Tibial nerve (tissue), 4 donors: ENCODE measurements at places on chromosomes 2 and 18.
A peak's percentile ranks its signal among the peaks of the same experiment; 100 is the strongest.

- no peaks in the 10 kb centered on the region for H3K27me3 ChIP-seq
- H3K36me3 ChIP-seq, result no peaks in the 10 kb centered on the region
- DNase-seq, result no peak
- no peak overlapping the region for H3K4me3 ChIP-seq
- H3K27ac ChIP-seq, result no peak overlapping the region
These were observed 49.1 kb upstream of the CTAGE1 start for GRCh38 chr18:22466608-22467395.

- no peaks in the 10 kb centered on the region for H3K36me3 ChIP-seq
- no peak for DNase-seq
- H3K4me1 ChIP-seq, result no peaks in the 10 kb centered on the region
- H3K27ac ChIP-seq, result no peak overlapping the region
These were observed 51.6 kb upstream of the ACTR3 start for GRCh38 chr2:113838277-113838676.

- peaks cover 6% of the 10 kb centered on the region for H3K4me1 ChIP-seq
- H3K4me3 ChIP-seq, result peak overlapping the region; percentile 78
- peaks cover 2% of the 10 kb centered on the region for H3K27me3 ChIP-seq
- H3K27ac ChIP-seq, result peak overlapping the region; percentile 98
These were observed 1.1 kb downstream of the ID2 start for GRCh38 chr2:8682719-8683667.

DNA sequence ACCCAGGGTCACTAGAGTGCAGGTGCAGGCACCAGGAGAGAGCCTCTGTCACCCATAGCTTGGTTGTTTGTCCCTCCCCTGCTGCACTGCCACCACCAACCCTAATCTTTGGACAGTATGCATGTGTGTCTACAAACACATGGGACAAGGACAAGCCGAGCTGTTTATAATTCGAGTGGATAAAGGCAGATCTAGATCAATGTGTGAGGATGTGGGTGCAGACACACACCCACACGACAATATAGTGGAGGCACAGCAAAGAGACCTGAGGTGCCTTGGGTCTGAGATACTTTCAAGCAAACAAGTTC, 199.2 kb downstream of the TNS1 start:
- peaks cover 8% of the 10 kb centered on the region for H3K36me3 ChIP-seq
- H3K4me1 ChIP-seq, result peaks cover 81% of the 10 kb centered on the region
- no peak for DNase-seq

GRCh38 chr2:190482451-190482850, 52.1 kb downstream of the NEMP2 start:
- no peaks in the 10 kb centered on the region for H3K36me3 ChIP-seq
- no peak for DNase-seq
- H3K27ac ChIP-seq, result peak overlapping the region; percentile 55
- H3K4me1 ChIP-seq, result peaks cover 13% of the 10 kb centered on the region
- H3K4me3 ChIP-seq, result no peak overlapping the region
- no peaks in the 10 kb centered on the region for H3K27me3 ChIP-seq

DNA sequence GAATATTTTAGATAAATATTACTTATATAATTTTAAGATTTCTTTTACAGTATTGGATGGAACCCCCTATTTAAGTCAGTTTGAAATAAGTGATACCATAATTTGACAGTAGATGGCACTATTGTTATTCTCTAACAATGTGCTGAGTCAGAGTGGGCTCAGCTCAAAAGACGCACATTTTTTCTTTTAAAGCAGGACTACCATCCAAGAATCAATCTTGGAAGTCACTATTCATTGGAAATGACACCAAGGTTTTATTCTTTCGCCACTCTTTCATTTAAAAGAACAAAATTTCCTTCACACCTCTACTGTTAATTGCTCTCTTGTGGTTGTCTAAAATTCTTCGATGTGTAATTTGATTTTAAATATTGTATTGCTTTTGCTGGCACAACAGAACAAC, 32.6 kb upstream of the SPAG16 start:
- H3K4me3 ChIP-seq, result no peak overlapping the region
- H3K27ac ChIP-seq, result no peak overlapping the region
- H3K4me1 ChIP-seq, result no peaks in the 10 kb centered on the region
- DNase-seq, result no peak
- H3K27me3 ChIP-seq, result no peaks in the 10 kb centered on the region

- no peaks in the 10 kb centered on the region for H3K36me3 ChIP-seq
- DNase-seq, result no peak
- H3K27ac ChIP-seq, result no peak overlapping the region
- H3K4me1 ChIP-seq, result no peaks in the 10 kb centered on the region
- H3K27me3 ChIP-seq, result no peaks in the 10 kb centered on the region
These were observed 3.6 kb upstream of the BOD1L2 start for GRCh38 chr18:57143265-57143664.

- H3K4me3 ChIP-seq, result no peak overlapping the region
- no peak overlapping the region for H3K27ac ChIP-seq
- no peaks in the 10 kb centered on the region for H3K27me3 ChIP-seq
- DNase-seq, result no peak
- peaks cover 27% of the 10 kb centered on the region for H3K4me1 ChIP-seq
These were observed 13.0 kb downstream of the ANTXR1 start for GRCh38 chr2:69026026-69026425.

DNA sequence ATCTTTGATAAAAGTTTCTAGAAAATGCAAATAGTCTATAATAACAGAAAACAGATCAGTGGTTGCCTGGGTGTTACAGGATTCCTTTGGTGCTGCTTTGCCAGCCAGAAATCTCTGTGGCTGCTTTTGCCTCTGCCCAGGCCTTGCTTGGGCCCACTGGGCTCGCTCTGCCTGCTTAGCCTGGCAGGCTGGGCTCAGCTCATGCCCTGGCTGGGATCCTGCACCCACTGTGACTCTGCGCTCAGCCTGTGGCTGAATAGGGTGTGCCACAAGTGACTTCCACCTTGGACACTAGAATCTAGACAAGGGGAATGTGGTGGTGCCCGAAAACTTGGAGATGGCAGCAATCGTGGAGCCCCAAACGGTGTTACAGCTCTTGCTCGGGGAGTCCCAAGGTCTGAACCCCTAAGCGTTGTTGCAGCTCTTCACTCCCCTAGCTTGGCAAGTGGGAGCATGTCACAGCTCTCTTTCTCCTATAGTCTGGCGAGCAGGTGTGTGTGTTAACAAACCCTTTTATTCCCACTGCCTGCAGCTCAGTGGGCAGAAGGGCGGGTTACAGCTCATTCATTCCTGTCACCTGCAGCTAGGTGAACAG, 50.9 kb downstream of the FBXO48 start:
- no peaks in the 10 kb centered on the region for H3K36me3 ChIP-seq
- no peak for DNase-seq
- H3K27ac ChIP-seq, result no peak overlapping the region

DNA sequence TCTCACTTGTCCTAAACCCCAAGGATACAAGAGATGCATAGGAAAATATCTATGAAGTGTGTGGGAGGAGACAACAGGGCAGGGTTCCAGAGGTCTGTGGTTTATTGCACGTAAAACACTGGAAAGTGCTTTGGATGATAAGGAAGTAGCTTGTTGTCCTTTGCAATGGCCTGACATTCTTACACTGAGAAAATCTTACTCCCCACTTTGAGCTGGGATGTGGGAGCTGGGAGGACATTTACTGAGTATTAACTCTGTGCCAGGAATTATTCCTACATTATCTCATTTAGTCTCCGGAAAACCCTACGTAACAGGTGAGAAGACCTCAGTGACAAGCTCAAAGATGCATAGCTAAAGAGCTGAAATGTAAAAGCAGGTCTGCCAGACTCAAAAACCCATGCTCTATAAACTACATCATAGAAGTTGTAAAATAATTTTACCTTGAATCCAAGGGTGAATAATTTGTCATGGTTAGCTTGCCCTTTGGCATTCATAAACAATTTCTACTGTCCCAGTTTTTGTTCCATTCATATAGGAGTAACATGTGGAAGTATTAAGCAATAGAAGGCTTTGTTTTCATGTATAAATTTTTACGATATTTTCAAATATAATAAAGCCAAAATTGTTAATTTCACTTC, 9.2 kb upstream of the GALNT3 start:
- H3K4me1 ChIP-seq, result no peaks in the 10 kb centered on the region
- no peaks in the 10 kb centered on the region for H3K27me3 ChIP-seq
- no peak overlapping the region for H3K27ac ChIP-seq
- no peak for DNase-seq

- peaks cover 3% of the 10 kb centered on the region for H3K4me1 ChIP-seq
- H3K4me3 ChIP-seq, result no peak overlapping the region
- no peaks in the 10 kb centered on the region for H3K36me3 ChIP-seq
- H3K27ac ChIP-seq, result no peak overlapping the region
- DNase-seq, result no peak
These were observed 316.8 kb upstream of the HS6ST1 start for GRCh38 chr2:128635361-128635900.

GRCh38 chr2:195561116-195561921, 95.7 kb upstream of the SLC39A10 start:
- no peaks in the 10 kb centered on the region for H3K27me3 ChIP-seq
- no peak overlapping the region for H3K4me3 ChIP-seq
- no peak for DNase-seq

DNA sequence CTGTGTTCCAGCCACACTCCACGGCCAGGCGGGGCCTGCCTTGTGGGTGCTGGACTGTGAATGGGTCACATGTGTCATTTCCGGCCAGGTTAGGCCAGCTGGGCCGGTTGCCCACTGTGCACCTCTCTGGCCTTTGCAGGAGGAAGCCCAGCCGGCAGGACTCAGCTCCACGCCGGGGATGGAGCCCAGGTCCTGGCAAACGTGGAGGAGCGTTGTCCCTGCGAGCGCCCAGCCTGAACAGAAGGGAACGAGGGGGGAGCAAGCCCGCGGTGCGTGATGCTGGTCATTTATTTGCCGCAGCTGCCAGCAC, 152.9 kb downstream of the PXDN start:
- H3K27ac ChIP-seq, result no peak overlapping the region
- DNase-seq, result no peak
- no peaks in the 10 kb centered on the region for H3K36me3 ChIP-seq

GRCh38 chr2:130823886-130824491, 12.7 kb upstream of the ARHGEF4 start:
- peak overlapping the region; percentile 82 for H3K27ac ChIP-seq
- no peaks in the 10 kb centered on the region for H3K27me3 ChIP-seq
- H3K4me3 ChIP-seq, result no peak overlapping the region
- DNase-seq, result no peak

DNA sequence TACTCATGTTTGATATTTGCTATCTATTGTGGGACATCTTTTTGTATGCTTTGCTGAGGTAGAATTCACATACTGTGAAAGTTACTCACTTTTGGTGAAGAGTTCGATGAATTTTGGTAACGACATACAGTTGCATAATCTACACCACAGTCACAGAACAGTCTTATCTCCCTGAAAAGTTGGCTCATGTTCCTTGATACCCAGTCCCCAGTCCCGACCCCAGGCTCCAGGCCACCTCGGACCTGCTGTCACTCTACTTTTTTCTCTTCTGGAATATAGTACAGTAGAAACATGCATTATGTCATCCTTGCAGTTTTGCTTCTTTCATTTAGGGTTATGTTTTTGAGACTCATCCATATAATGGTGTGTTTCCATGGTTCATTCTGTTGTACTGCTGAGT, 191.7 kb downstream of the FAM210A start:
- no peak for DNase-seq
- H3K27me3 ChIP-seq, result no peaks in the 10 kb centered on the region
- H3K27ac ChIP-seq, result no peak overlapping the region
- peaks cover 18% of the 10 kb centered on the region for H3K4me1 ChIP-seq

DNA sequence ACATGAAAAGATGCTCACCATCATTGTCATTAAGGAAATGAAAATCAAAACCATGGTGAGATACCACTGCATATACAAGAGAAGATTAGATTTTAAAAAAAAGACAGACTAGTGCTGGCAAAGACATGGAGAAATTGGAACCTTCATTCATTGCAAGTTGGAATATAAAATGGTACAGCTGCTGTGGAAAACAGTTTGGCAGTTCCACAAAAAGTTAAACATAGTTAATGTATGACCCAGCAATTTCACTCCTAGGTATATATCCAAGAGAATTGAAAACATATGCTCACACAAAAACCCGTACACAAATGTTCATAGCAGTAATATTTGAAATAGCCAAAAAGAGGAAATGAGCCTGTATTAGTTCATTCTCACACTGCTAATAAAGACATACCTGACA, 33.7 kb upstream of the MBOAT2 start:
- H3K27ac ChIP-seq, result no peak overlapping the region
- H3K27me3 ChIP-seq, result no peaks in the 10 kb centered on the region
- no peaks in the 10 kb centered on the region for H3K36me3 ChIP-seq
- H3K4me3 ChIP-seq, result no peak overlapping the region

GRCh38 chr18:23258566-23259469, 123.5 kb downstream of the CABLES1 start:
- H3K36me3 ChIP-seq, result no peaks in the 10 kb centered on the region
- H3K4me3 ChIP-seq, result no peak overlapping the region
- H3K27ac ChIP-seq, result no peak overlapping the region
- no peaks in the 10 kb centered on the region for H3K27me3 ChIP-seq
- no peaks in the 10 kb centered on the region for H3K4me1 ChIP-seq

DNA sequence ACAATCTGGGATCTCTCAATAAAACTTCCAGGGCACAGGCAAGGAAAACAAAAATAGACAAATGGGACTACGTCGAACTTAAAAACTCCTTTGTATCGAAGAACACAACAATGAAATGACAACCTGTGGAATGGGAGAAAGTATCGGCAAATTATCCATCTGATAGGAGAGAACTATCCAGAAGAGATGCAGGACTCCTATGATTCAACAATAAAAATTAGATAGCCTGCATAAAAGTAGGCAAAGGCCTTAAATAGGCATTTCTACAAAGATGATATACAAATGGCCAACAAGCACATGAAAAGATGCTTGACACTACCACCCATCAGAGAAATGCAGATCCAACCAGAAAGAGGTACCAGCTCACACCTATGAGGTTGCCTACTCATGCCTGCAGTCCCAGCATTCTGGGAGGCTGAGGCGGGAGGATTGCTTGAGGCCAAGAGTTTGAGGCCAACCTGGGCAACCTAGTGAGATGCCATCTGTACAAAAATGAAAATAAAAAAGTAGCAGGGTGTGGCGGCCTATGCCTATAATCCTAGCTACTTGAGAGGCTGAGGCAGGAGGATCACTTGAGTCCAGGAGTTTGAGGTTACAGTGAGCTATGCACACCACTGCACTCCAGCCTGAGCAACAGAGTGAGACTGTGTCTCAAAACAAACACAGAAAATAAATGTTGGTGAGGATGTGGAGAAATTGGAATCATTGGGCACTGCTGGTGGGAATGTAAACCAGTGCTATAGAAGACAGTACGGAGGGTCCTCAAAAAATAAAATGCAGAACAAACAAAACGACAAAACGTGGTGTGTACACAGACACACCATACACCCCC, 21.6 kb downstream of the TWIST2 start:
- no peak overlapping the region for H3K4me3 ChIP-seq
- H3K36me3 ChIP-seq, result no peaks in the 10 kb centered on the region
- DNase-seq, result no peak
- no peaks in the 10 kb centered on the region for H3K27me3 ChIP-seq
- no peaks in the 10 kb centered on the region for H3K4me1 ChIP-seq
- H3K27ac ChIP-seq, result peak overlapping the region; percentile 86
